A549 treated with AZD2906 at 1 μM for 4 hours (cell line): ENCODE measurements at places on chromosomes 6 and 20. TPM values are rescaled to one million over a fixed set of nuclear protein-coding genes. Genes with fewer than 3 reads are reported as not detected.

RNGTT gene
- total RNA-seq = 6.7 to 9.8 TPM (median 8.1 TPM) in 5 replicates

LY6G6D gene
- total RNA-seq = not detected in 5 replicates

FOXS1 gene
- total RNA-seq = 0.21 to 0.53 TPM (median 0.30 TPM) in 5 replicates

TUBB1 gene
- total RNA-seq = 0.02 to 0.03 TPM (median 0.03 TPM) in 4 of 5 replicates, not detected in the other

TRDN gene
- total RNA-seq = not detected in 5 replicates

SYCP2 gene
- total RNA-seq = 0.25 to 0.60 TPM (median 0.42 TPM) in 5 replicates

ZBTB24 gene
- 4.0 to 5.6 TPM (median 4.7 TPM) in 5 replicates for total RNA-seq

SIGLEC1 gene
- total RNA-seq = 0.02 TPM in 2 of 5 replicates, not detected in the others

PPIL6 gene
- total RNA-seq = 3.1 to 3.7 TPM (median 3.5 TPM) in 5 replicates

CCN5 gene
- total RNA-seq = 30.3 to 44.0 TPM (median 31.4 TPM) in 5 replicates

ZC2HC1B gene
- total RNA-seq = not detected in 5 replicates

PCSK2 gene
- total RNA-seq = not detected in 5 replicates

ID4 gene
- total RNA-seq = 0.48 to 1.0 TPM (median 0.86 TPM) in 5 replicates

ANKRD66 gene
- not detected in 5 replicates for total RNA-seq

MAFB gene
- 0.10 to 0.46 TPM (median 0.24 TPM) in 5 replicates for total RNA-seq

POU3F2 gene
- total RNA-seq = 0.01 to 0.02 TPM in 2 of 5 replicates, not detected in the others

TSPO2 gene
- total RNA-seq = 0.09 TPM in 1 of 5 replicates, not detected in the others

PRL gene
- total RNA-seq = not detected in 5 replicates

FGD2 gene
- total RNA-seq = not detected in 5 replicates

ARFGAP1 gene
- 45.2 to 68.0 TPM (median 57.2 TPM) in 5 replicates for total RNA-seq

C6orf118 gene
- total RNA-seq = 0.07 to 0.24 TPM (median 0.20 TPM) in 5 replicates

TFAP2C gene
- total RNA-seq = 10.9 to 12.8 TPM (median 11.7 TPM) in 5 replicates

TMC2 gene
- not detected in 5 replicates for total RNA-seq

MANEA gene
- total RNA-seq = 3.0 to 3.9 TPM (median 3.3 TPM) in 5 replicates

NUDT3 gene
- 5.6 to 8.5 TPM (median 5.9 TPM) in 5 replicates for total RNA-seq

IL17F gene
- total RNA-seq = not detected in 5 replicates

PCMT1 gene
- 85.9 to 102 TPM (median 89.6 TPM) in 5 replicates for total RNA-seq

AHI1 gene
- 6.3 to 8.1 TPM (median 7.6 TPM) in 5 replicates for total RNA-seq

E2F1 gene
- 22.1 to 28.8 TPM (median 28.2 TPM) in 5 replicates for total RNA-seq

TMEM244 gene
- total RNA-seq = not detected in 5 replicates

LZTS3 gene
- total RNA-seq = 4.4 to 5.9 TPM (median 5.6 TPM) in 5 replicates

FOXF2 gene
- 14.7 to 21.0 TPM (median 19.6 TPM) in 5 replicates for total RNA-seq

DOK5 gene
- not detected in 5 replicates for total RNA-seq

MCM8 gene
- total RNA-seq = 21.7 to 24.7 TPM (median 23.9 TPM) in 5 replicates

ERVFRD-1 gene
- not detected in 5 replicates for total RNA-seq
